ENCODE measurements at places on chromosomes 2 and 18. TPM values are rescaled to one million over a fixed set of nuclear protein-coding genes. Genes with fewer than 3 reads are reported as not detected.

The CCDC68 gene
- not detected for total RNA-seq

DNA sequence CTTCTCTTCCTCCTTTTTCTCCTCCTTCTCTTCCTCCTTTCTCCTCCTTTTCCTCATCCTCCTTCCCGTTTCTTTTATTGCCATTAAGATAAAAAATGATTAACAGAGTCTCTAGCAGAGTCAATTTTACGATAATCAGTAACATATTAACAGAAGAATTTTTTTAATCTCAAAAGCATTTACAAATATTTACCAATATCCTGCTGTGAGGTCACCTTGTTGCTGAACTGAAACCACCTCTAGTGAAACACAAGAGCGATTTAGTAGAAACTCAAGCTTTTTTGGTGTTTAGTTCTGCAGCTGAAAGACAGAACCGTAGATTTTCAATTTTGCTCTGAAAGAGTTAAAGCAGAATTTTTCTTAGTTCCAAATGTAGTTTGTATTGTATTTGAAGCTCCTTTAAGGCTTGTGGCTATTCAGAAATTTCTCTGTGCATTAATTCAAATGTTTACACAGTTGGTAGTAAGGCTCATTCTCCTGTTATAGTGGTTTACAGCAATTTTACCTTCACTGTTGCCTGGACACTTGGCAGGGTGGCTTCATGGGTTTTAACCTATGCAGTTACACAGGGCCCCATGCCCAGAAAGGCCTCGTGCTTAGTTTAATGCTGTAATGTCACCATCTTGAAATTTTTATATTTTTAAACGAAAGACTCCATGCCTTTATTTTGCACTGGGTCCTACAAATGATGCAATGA, 1106.6 kb upstream of the FAM98A start:
- no peak overlapping the region for H3K27ac ChIP-seq
- no peak overlapping the region for H3K4me3 ChIP-seq
- H3K27me3 ChIP-seq = no peaks in the 10 kb centered on the region

GRCh38 chr18:70232261-70232660, 26.8 kb upstream of the RTTN start:
- peaks cover 51% of the 10 kb centered on the region for H3K27me3 ChIP-seq
- no peaks in the 10 kb centered on the region for H3K36me3 ChIP-seq
- H3K4me1 ChIP-seq = no peaks in the 10 kb centered on the region
- no peak overlapping the region for H3K27ac ChIP-seq
- no peak overlapping the region for H3K4me3 ChIP-seq

- DNase-seq = no peak
- H3K27ac ChIP-seq = no peak overlapping the region
- no peaks in the 10 kb centered on the region for H3K27me3 ChIP-seq
- H3K4me1 ChIP-seq = no peaks in the 10 kb centered on the region
- H3K36me3 ChIP-seq = no peaks in the 10 kb centered on the region
These were observed 1418.9 kb downstream of the LRP1B start for GRCh38 chr2:140711867-140712266.
